ENCODE measurements at places on chromosomes 5 and 9.

DNA sequence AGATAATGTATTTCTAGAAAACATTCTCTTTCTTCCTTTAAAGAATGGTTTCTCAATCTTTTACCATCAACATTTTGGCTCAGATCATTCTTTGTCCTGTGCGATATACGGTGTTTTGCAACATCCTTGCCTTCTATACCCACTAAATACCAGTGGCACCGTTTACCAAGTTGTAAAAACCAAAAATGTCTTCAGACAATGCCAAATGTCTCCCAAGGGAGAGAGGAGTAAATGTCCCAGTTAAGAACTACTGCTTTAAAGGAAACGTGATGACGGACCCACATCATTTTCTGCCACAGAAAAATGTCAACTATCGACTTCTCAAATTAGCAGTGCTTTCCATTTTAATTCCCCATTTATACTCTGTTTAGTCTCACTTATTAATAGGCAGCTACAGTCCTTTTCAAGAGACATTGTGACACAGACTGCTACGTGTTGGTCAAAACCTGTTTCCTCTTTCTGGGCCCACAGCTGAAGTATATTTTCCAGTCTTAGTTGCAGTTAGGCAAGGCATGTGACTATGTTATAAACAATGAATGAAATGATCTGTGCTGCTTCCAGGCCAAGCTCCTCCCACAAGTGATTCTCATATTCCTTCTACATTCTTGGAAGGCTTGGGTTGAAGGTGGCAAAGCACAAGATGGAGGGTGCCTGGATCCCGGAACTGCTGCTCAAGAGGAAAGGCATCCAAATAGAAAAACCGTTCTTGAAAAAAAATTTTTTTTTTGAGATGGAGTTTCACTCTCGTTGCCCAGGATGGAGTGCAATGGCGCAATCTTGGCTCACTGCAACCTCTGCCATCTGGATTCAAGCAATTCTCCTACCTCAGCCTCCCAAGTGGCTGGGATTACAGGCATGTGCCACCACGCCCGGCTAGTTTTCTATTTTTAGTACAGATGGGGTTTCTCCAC is 8.8 kb downstream of the PRXL2C start:
- DNase-seq, result peak; percentile 83

DNA sequence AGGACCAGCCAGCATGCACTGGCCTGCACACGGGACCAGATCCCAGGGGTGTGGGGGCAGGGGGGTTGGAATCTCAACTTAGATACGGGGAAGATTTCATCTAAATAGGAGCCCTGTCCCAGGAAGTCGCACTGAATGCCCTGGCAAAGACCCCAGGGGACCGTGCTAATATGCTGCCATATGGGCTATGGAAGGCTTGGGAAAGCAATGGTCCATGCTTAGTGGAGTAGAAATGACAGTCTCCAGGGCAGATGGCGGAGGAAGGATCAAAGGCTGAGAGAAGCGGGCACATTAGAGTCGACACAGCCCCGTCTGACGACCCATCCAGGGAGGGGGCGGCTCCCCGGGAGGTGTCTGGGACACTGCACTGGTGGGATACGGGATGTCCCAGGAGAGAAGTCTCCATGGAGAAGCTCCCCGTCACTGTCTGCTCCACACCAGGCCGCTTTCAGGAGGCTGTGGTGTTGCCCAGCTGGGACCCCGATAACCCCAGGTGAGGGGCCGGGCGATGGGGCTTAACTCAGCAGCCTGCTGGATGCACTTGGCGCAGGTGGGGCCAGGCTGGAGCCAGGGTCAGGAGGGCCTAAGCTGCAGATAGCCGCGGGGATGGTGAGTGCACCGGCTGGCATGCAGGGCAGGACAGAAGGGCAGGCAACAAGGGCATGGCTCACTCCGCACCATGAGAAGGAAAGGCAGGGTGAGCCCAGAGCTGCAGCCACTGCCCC is 377.7 kb upstream of the IRX1 start:
- DNase-seq, result no peak

DNA sequence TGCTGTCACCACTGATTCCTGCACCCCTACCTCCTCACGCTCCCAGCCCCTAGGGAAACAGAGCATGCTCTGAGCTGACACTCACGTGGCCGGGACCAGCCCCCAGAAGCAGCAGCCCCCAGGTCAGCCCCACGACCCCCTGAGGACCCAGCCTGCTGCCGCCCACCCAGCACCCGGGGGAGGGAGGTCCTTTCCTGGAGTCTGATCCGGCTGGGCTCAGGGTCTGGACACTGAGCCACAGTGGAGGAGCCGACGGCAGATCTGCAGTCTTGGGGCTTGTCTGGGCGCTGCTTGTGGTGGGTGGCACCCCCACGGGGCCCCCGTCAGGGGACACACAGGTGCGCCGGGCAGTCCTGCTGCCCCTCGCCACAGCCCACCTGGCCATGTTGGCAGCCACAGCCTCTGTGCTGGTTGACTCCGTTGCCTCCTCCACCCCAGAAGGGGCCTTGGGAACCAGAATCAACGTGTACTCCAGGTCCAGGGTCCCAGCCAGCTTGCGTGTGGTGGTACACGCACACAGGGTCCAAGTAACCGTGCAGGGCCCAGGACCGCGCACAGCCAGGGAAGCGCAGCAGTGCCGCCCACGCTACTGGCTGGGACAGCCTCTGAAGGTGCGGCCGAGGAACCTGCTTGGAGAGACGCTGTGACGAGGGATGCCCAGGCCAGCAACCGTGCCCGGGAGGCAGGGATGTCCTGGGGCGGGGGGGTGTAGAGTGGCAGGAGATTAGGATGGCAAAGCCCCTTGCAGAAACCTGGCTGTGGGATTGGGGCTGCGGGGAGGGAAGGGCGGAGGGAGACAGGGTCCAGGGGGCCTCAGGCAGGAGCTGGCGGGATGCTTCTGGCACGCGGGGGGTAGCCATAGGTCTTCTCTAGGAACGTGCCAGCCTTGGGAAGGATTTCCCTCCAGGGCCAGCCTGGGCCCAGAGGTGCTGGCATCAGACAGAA is 3.5 kb downstream of the DNLZ start:
- no peak for DNase-seq

GRCh38 chr5:107456281-107456715 is 214.4 kb downstream of the EFNA5 start:
- no peak for DNase-seq

DNA sequence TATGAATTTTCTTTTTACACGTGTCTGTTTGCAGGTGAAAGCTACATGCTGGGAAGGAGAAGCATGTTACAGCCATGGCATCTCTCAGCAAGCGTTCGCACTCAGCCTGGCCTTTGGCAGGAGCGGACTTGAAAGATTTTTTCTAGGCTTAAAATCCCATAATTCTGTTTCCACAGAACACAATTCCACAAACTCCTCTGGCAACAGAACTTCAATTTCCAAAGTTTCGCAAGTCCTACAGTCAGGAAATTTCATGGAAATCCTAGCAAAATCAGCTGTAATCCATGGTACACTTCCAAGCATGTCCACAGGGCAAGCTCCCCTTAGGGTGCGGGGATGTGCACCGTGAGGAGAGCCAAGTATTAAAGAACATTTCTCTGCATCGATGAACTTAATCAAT is 35.9 kb downstream of the SUB1 start:
- DNase-seq, result no peak

GRCh38 chr5:179296150-179296821 is 49.0 kb downstream of the ADAMTS2 start:
- DNase-seq, result no peak

DNA sequence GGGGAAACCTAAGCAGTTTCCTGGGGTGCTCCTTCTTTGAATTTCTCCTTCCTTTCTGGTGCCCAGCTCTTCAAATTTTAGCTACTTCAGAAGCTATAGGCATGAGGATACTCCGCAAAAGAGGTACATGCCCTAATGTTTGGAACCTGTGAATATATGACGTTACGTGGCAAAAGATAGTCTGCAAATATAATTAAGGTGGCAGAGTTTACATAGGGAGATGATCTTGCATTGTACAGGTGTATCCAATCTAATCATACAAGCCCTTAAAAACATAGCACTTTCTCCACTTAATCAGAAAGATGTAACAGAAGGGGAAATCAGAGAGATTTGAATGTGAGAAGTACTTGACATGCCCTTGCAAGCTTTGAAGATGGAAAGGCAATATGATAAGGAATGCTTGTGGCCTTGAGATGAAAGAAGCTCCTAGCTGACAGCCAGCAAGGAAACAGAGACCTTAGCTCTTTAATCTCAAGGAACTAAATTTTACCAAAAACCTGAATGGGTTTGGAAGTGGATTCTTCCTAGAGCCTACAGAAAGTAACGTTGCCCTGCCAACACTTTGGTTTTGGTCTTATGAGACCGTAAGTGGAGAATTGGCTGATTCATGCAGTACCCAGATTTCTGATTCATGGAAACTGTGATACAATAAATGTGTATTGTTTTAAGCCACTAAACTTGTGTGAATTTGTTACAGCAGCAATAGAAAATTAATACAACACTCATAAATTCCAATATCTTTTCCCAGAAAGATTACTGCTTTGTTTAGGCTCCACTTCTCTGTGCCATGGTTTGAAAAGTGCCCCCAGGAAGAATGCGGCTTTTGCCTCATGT is 268.4 kb downstream of the FAM170A start:
- no peak for DNase-seq

- DNase-seq, result no peak
Observed at GRCh38 chr5:18744441-18744840, 1110.2 kb downstream of the TAF11L14 start.

- no peak for DNase-seq
Observed at GRCh38 chr5:102294886-102295395, 1.1 kb downstream of the SLCO4C1 start.

DNA sequence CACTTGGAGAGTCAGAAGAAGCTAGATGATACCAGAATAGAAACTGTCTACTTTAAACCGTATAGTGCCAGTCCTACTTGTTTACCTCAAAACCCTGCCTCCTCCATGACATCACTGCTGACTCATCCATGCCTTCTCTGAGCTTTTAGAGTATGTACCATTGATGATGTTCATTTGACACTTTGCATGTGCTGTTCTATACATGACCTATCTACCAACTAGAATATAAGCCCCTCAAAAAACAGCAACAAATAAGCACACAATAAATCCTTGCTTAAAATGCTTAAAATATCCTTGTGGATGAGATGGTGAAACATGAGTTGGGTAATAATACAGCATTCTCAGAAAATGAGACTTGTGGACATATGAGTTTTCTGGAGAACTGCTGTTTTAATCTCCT is 2.6 kb downstream of the CTNNAL1 start:
- no peak for DNase-seq

GRCh38 chr9:69620731-69621130 is 51.4 kb downstream of the APBA1 start:
- DNase-seq, result no peak

DNA sequence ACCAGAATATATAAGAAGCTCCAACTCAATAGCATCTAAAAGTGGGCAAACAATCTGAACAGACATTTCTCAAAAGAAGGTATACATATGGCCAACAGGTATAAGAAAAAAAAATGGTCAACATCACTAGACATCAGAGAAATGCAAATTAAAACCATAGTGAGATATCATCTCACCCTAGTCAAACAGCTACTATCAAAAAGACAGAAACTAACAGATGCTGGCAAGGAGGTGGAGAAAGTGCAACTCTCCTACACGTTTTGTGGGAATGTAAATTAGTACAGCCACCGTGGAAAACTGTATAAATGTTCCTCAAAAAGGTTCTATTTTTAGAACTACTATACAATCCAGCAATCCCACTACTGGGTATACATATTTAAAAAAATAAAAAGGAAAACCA is 199.9 kb upstream of the SMC2 start:
- no peak for DNase-seq

DNA sequence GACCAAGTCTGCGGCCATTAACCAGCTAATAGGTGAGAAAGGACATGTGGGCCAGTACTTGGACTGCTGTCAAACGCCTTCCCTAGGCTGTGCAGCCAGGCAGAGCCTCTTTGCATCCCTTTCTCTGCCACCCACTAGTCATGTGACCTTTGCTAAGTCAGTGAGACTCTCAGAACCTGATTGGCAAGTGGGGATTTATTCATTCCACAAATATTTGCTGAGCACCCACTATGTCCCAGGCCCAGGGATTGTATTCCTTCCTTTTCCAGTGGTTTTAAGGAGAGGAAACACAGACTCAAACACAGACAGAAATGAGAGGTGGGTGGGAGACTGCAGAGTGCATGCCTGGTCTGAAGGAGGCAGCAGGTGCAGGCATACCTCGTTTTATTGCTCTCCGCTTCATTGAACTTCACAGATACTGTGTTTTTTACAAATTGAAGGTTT is 71.6 kb upstream of the GALNT10 start:
- no peak for DNase-seq

DNA sequence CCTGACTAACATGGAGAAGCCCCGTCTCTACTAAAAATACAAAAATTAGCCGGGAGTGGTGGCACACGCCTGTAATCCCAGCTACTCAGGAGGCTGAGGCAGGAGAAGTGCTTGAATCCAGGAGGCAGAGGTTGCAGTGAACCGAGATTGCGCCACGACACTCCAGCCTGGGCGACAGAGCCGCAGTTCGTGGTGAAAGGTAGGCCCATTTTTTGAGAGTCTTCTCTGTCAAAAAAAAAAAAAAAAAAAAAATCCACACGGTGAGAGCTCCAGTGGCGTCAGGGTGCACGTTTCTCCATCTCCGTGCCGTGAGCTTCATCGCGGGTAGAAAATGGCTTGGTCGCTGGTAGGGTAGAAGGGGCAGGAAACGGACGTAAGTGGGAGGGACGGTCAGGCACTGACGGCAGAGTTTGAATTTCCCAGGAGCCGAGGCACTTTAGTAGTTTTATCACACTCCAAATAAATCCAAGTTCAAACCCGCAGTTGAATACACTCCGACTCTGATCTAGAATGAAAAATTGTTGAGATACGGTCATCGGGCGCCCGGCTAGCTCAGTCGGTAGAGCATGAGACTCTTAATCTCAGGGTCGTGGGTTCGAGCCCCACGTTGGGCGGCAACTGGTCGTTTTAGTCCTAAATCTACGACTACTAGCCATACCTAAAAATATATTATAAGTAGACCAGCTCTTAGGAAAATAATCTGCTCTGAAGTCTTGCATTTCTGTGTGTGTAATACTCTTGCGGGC is 2.4 kb upstream of the TRIM7 start:
- DNase-seq, result no peak

All from Kasumi-1 (cell line).